ENCODE measurements at places on chromosomes 13 and 19. TPM values are rescaled to one million over a fixed set of nuclear protein-coding genes. Genes with fewer than 3 reads are reported as not detected.
A peak's percentile ranks its signal among the peaks of the same experiment; 100 is the strongest.

DNA sequence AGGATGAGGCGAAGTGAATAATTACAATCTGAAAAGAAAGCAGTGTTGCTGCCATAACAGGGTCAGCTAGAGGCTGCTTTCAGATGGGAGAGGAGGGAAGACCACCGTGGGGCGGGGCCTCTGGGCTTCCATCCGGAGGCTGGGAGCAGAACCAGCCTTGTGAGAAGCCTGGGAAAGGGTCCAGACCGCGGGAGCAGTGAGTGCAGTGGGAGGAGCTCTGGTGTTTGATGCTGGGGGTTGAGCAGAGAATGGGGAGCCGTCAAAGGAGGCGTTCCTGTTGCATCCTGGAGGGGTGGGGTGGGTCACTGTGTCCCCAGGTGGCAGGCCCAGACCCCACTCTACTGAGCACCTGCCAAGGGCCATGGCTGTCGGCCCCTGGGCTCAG lies 18.1 kb downstream of the NKPD1 start:
- no peak for DNase-seq

DNA sequence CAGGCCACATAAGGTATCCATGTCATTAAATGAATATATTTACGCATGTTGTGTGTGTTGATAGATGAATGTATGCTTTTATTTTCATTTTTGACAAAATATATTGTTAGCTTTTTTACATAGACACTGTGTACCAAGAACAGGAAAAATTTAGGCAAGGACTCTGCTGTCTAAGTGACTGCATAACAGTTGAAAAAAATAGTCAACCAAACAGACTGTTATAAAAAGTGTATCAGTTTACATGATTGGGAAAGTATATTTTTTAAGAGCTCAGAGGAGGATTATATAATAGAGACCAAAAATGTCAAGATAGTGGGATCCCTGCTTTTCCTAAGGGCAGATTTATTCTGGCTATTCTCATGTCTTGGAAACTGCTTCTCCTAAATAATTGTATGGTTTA lies 858.0 kb downstream of the SLITRK1 start:
- no peak for DNase-seq

- DNase-seq, result no peak
These were observed 110.6 kb downstream of the PCDH9 start for GRCh38 chr13:67119481-67119894.

DNA sequence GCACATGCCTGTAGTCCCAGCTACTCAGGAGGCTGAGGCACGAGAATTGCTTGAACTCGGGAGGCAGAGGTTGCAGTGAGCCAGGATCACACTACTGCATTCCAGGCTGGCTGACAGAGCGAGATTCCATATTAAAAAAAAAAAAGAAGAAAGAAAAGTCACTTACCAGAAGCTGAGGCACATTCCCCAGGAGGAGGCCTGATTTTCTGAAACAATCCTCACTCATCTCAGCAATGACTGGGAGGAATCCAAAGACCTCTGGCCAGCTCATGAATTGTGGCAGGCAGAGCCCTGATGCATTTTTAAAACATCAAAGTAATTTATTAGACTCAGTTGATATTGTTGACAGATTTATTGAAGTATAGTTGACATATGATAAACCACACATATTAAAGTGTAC lies 206.3 kb downstream of the FOXO1 start:
- no peak for DNase-seq

DNA sequence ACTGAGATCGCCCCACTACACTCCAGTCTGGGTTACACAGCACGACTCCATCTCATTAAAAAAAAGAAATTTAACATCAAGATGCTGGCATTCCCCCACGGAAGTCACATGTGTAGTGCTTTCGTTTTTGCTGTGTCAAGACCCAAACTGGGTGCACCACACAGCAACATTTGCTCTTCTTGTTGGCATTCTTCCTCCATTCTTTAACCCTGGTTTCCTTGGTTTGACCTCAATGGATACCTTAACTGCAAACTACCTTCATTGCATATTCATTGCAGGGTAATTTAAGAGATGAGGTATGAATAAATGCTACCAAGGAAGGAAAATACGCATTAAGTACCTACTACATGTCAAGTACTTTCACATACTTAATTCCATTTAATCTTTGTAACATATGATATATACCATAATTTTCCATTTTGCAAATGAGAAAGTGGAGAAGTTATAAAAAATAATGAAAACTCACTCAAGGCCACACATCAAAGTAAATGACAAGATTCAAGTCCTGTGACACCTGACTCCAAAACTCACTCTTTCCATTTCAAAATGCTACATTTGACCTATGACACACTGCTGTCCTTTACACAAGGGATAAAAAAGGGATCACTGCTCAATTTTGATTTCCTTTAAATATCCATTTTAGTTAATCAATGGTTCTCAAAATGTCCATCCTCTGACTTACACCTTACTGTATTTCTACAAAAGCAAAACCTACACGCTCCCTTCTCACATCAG lies 59.2 kb downstream of the STK24 start:
- peak; percentile 37 for DNase-seq

DNA sequence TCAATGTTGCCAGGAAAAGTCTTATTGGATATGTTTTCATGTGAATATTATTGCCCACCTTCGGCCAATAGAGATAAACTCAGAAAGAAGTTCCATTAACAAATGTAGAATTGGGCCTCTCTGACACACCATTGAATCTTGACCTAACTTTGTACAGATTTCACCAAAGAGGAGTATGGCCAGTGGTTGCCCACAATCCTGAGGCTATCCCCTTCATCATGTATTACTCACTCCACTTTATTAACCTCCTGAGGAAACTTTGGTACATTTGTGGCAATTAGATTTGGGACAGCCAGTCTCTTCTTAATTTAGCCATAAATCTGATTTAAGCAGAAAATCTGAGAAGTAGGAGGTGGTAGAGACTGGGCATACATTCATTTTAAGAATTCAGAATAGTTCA lies 53.3 kb upstream of the POSTN start:
- DNase-seq, result no peak

DNA sequence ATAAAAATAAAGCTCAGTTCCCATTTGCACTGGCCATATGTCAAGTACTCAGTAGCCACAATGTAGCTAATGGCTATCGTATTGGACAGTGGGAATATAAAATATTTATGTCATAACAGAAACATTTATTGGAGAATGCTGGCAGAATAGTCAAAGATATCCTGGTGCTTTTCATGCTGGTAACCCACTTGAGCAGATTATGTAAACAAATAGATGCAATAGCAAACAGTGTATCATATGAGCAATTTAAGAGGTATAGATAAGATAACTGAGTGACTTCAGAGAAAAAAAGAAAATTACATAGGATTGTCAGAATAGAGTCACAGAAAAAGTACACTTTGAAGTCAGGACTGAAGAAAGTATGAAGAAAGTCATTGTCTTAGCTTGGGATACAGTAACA lies 426.6 kb downstream of the NDFIP2 start:
- DNase-seq, result no peak

Gene CEACAM4
- not detected for total RNA-seq

Gene SPINT2
- total RNA-seq, result 35.1 TPM

Gene NFKBIB
- total RNA-seq, result 31.9 TPM

Data from activated CD8-positive, alpha-beta T cell treated with anti-CD3 and anti-CD28 coated beads, Interleukin-2, amount 10 ng/mL, durations not matched to agents 7 days and 5 days (primary cell).